T-helper 17 cell (primary cell): ENCODE measurements at places on chromosomes 2 and 18.

DNA sequence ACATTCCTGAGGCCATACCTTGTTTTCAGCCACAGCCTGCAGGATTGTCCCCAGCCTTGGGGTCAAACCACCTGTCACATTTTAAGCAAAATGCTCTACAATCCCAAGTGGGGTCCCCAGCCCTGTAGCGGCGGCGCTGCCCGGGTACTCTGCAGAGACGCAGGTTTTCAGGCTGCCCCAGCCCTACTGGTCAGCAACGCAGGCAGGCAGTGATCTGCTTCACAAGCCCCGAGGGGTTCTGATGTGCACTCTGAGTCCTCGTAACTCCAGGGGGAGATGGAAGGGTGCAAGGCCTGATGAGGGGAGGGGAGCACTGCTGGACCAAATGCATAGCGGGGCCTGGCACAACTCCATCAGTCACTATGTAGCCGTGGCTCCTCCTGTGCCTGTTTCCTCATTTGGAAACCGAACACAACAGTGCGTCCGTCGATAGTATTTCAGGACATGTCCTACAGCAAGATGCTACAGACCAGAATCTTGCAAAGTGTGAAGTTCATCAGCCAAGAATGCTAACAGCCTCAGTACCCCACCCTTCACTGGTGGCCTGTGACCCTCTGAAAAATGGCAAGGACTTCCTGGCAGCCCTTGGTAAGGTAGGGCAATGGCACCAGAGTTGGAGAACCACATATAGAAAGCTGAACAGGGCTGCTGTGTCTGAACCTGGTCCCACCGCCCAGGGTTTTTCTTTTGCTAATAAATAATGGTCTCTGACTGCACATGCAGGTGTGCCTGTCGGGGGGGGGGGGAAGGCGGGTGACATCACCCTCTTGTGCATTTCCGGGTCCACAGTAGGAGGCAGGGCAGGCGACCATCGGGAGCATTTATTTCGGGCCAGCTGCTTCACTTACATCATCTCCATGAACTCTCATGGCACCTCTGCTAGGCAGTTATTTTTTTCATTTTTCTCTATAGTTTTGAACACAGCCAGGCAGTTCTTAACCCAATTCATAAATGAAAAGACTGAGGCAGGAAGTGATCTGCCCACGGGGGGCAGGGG lies 50.6 kb upstream of the TFCP2L1 start:
- no peak for DNase-seq

- DNase-seq, result no peak
Measured at GRCh38 chr2:9017411-9017810, 13.9 kb upstream of the MBOAT2 start.

- DNase-seq, result no peak
Measured at GRCh38 chr2:100200985-100201384, 58.6 kb upstream of the AFF3 start.

DNA sequence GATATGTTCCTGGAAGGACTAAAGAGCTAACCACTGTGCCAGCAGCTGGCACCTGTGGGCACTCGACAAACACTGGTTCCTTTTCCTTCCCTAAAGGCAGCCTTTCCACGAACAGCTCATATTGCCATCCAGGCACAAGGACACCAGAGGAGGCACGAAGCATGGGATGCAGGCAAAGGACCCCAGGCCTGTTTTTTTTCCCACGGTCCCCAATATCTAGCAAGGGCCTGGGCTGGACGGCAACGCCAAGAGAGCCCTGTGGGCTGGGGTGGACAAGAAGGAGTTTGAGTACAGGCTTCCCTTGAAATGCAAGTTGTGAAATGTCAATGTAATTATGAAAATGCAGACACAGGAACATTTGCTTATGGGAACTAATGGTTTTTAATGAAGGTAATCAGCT lies 135.9 kb downstream of the CYP26B1 start:
- no peak for DNase-seq

DNA sequence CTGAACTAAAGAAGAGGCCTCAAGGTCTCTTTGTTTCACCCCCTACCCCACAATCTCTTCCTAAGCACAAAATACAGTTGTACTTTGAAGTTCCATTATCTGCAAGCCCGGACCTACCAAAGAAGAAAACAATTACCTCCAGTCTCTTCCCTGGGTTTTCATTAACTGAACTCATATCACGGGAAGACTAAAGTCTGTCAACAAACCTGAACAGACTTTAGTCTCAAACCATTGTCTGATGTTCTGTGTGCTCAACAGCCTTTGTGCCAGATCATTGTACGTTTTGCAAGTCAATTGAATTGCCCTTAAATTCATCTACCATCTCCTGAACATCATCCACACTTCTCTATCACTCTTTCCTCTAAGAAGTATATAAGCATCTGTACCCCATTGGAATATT lies 1021.9 kb upstream of the CDH2 start:
- DNase-seq, result no peak

DNA sequence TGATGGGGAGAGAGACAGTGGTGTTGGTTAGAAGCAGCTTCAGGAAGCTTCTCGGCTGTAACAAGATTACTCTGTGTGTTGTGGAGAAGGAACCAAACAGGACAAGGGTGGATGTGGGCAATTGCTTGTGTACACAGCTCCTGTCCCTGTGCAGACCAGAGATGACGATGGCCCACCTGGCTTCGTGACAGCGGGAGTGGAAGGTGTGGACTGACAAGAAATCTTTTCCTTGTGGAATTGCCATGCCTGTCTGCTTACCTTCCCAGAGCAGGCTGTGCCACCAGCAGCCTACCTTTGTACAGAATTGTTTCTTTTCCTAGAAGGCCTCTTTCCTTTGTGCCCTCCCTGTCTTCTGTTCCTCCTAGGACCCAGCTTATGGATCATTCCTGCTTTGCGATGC lies 93.8 kb downstream of the ITGB1BP1 start:
- no peak for DNase-seq

DNA sequence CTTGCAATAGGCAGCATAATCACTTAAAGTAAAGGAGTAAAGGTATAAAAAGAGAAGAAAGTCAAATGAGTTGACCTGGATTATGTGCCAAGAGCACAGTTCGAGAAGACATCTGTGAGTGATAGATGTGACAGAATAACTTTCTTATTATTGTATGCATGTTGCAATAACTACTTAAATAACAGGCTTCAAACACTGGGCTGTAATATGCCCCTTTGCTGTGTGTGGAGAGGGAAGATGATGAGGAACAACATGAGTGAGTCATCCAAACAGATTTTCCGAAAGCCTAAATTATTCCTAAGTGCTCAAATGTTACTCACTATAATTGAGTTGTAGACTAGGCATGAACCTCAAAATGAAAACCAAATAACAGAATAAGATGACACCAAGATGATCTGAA lies 328.1 kb downstream of the EXOC6B start:
- DNase-seq, result no peak

- no peak for DNase-seq
Measured at GRCh38 chr2:40405465-40405864, 46.4 kb downstream of the SLC8A1 start.

DNA sequence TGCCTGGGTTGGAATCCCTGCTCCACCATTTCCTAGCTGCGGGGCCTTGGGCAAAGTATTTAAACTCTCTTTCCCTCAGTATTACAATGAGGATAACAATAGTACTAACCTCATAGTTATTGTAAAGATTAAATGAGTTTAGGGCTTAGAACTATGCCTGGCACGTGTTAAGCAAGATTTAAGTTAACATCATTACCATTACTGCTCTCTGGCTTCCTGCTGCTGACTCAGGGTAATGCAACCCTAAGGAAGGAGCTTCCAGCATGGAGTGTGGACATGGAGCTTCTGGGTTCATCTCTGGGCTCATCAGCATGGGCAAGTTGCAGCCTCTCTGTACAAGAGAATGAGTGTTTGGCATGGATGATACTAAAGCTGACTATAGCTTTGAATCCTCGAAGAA lies 374.2 kb upstream of the MAP2 start:
- no peak for DNase-seq

DNA sequence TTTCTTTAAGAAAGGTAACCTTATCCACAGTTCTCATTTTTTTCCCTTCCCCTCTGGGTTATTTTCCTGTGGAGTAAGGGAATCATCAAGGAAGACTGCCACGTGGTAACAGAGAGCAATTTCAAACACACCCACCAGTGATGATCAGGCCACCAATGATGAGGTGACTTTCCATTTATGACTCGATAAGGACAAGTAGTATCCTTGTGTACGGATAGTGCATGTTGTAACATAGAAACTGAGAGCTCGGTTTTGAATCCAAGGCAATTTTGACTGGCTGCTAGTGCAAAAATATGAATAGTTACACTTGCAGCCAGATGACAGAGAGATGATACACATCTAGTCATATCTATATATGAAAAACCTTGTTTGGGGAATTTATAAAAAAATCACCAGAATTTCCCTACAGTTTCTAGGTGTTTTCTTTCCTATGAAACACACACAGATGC lies 143.6 kb upstream of the TCF4 start:
- DNase-seq, result no peak

DNA sequence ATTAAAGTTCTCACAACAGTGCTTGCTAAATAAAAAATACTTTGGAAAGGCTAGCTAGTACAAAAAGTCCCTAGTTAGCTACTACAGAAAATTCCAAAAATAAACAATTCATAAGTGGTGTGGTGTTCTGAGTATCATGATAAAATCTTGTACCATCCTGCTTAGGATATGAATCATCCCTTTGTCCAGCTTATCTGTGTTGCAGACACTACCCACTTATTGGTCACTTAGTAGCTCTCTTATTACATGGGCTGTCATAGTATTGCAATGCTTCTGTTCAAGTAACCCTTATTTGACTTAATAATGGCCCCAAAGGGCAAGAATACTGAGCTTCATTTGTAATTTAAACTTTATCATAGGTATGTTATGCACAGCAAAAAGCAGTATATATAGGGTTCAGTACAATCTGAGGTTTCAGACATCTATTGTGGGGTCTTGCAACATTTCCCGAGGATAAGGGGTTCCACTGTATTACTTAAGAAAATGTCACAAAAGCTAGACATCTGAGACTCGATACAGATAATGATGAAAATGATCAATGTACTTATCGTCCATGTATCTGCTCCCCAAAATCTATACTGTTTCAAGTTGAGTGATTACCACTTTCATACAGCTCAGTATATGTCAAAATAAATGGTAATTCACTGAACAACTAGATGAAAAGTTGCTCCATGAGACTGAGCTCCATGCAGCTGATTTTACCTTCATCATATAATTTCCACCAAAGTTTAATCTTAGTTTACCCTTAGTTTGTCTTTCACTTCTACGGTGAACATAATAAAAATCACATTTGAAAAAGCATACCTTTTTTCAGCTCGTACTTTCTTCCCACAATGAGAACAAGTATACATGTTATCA lies 93.8 kb downstream of the C2orf74 start:
- DNase-seq, result no peak

GRCh38 chr2:237128845-237129592 lies 43.3 kb downstream of the COPS8 start:
- DNase-seq, result no peak

- no peak for DNase-seq
Measured at GRCh38 chr2:128639693-128640092, 321.0 kb upstream of the HS6ST1 start.

GRCh38 chr2:639703-640102 lies 37.5 kb downstream of the TMEM18 start:
- no peak for DNase-seq

DNA sequence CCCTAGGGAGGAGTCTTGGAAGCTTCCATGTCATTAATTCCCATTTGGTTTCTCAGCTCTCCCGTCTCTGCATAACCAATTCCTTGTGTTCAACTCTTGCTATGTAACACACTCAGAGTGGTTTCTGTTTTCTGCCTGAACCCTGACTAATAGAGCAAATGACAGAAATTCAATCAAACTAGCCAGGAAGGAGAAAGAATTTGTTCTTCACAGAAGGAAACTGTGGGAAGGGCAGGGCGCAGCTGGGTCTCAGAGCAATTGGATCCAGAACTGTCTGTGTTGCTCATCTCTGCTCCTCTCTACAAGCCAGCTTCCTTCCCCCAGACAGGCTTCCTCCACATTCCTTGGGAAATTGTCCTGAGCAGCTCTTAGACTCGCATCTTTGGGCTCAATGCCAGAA lies 269.8 kb downstream of the TNS1 start:
- DNase-seq, result no peak

DNA sequence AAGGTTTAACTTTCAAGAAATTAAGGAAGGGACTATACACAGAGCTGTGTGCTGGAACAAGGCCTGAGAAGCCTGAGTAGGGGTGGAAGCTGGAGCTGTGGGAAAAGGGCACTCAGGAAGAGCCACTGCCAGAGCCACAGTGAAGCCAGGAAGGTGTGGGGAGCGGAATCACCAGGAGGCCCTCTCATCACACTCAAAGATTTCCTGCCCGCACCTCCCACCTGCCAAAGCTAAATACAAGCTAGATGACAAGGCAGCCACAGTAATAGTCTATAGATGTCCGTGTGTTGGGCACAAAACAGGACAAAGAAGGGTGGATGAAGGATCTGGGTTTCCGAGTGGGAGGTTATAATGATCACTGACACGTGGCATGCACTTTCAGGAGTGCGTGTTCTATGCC lies 126.0 kb downstream of the ZNF532 start:
- DNase-seq, result no peak

- DNase-seq, result no peak
Measured at GRCh38 chr2:17573804-17574175, 33.3 kb downstream of the VSNL1 start.

- no peak for DNase-seq
Measured at GRCh38 chr2:239870863-239871262, 154.3 kb downstream of the NDUFA10 start.

DNA sequence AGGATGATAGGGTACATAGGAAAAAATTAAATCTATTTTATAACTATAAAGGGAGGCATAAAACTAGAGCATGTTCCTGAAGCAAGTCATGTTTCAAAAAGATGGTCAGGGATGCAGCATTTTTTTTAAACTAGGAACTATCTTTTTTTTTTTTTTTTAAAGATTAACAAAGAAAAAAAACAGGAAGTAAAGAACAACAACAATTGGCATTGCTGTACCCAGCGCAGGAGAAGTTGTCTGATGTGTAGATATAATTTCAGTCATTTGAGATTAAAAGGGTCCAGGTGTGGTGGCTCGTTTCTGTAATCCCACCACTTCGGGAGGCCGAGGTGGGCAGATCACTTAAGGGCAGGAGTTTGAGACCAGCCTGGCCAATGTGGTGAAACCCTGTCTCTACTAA lies 41.5 kb downstream of the PMAIP1 start:
- no peak for DNase-seq

DNA sequence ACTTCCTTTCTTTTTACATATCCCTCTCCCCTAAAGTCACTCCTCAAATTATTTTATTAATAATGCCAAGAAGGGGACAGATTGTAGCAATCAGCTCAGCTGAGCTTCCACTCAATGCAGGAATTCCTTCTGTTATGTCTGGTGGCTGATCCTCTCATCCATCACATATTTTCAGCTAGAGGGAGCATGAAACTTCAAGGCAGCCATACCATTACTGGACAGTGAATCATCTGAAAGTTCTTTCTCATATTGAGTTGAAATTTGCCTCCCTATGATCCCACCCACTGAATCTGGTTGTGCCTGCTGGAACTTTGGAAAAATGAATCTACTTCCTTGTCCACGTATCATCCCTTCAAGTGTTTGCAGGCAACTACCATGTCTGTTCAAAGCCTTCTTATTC lies 11.2 kb downstream of the ZNF385B start:
- DNase-seq, result no peak
